ENCODE measurements at places on chromosomes 2 and 18. TPM values are rescaled to one million over a fixed set of nuclear protein-coding genes. Genes with fewer than 3 reads are reported as not detected.
A peak's percentile ranks its signal among the peaks of the same experiment; 100 is the strongest.

Gene CGREF1
- total RNA-seq, result 8.1 TPM

Gene ALLC
- not detected for total RNA-seq

Gene WDR12
- 25.2 TPM for total RNA-seq

Gene OSGEPL1
- 7.6 TPM for total RNA-seq

Gene PIEZO2
- total RNA-seq, result 2.3 TPM

Gene IFIH1
- total RNA-seq, result 16.3 TPM

DNA sequence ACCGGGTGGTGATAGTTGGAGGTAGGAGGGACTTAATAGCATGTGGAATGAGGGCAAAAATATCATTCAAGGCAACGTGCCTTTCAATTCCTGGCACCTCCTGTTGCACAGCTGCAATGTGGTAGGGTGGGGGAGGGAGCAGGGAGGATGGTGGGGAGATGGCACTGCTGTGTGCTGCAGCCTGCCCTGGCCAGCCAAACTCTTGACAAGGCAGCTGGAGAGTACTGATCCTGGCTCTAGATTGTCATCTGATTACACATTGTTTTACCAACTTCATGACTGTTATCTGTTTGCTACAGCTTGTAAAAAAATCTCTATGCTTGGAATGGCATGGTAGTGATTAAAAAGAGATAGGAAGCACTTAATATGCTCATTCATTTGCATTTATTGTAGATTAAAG, 47.7 kb downstream of the PLCL1 start:
- no peak for DNase-seq

- DNase-seq, result no peak
Observed at GRCh38 chr2:133600266-133600928, 32.1 kb upstream of the NCKAP5 start.

DNA sequence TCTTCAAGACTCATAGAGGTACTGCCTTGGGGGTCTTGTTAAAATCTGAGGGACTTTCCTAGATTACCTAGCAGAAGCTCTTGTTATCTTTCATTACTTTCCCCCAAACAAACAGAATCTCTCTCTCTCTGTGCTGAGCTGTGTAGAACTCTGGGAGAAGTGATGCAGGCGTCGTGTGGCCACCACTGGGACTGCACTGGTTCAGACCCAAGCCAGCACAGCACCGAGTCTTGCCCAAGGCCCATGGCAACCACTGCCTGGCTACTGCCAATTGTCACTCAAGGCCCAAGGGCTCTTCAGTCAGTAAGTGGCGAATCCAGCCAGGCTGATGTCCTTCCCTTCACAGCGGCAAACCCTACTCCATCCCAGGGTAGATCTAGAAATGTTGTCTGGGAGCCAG, 28.6 kb downstream of the PPP1R1C start:
- no peak for DNase-seq

DNA sequence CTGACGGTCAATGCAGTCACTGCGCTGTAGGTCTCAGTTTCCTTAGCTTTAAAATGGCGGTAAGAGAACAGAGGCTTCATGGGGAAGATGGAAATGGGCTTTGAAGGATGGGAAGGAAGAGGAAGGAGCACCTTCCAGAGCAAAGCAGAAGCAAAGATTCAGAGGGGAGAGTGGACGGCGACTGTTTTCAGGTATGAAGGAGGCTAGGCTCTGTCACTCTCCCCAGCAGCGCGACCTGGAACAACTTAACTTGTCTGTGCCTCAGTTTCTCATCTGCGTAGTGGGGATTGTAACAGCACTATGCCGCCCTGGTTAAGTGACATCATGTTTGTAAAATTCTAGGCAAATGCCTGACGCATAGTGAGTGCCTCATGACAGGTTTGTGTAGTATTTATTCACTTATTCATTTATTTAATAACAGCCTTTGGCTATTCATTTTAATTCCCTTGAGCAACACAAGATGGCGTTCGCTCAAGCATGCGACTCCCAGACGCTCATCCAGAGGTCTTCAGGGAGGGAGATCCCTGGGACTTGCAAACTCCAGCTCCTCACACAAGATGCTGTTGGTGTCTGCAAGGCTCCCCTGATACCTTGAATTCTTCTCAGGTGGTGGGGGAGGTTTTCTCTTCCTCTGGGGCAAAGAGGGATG, 336.3 kb downstream of the DYSF start:
- DNase-seq, result no peak

DNA sequence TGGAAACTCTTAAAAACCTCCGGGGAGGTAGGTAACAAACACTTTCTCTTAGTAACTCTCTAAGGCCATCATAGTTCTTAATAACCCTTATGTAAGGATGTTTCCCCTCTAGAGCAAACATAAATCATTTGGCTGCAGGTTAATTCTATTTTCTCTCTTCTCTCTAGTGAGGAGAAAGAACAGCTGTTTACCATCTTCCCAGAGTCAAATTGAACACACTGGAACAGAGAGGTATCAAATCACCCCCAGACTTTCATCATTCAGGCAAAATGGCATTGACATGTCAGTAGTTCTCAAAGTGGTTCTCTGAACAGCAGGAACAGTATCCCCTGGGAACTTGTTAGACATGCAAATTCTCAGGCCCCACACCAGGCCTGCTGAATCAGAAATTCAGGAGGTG, 240.7 kb downstream of the MEIS1 start:
- DNase-seq, result no peak

- no peak for DNase-seq
Observed at GRCh38 chr2:212977152-212977551, 174.3 kb downstream of the IKZF2 start.

- no peak for DNase-seq
Observed at GRCh38 chr2:4381049-4381448, 677.7 kb downstream of the DCDC2C start.

GRCh38 chr2:178819992-178820391, 12.8 kb upstream of the TTN start:
- DNase-seq, result no peak

GRCh38 chr2:54801352-54801751, 77.9 kb downstream of the EML6 start:
- DNase-seq, result no peak

DNA sequence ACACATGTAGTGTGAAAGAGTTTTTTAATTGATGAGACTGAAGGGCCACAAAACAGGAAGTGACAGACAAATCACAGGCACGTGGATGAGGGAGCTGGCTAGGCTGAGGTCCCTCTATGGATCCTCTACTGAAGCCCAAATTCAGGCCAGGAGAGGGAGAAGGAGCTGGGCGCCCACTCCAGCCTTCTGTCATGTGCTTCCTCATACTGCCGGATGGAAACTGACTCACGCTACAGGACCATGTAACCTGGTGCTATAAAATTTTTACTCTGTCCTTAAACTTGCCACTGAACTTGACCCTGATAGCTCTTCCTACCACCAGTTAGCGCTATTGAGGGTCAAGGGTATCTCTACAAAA, 31.3 kb downstream of the PSTPIP2 start:
- DNase-seq, result no peak

DNA sequence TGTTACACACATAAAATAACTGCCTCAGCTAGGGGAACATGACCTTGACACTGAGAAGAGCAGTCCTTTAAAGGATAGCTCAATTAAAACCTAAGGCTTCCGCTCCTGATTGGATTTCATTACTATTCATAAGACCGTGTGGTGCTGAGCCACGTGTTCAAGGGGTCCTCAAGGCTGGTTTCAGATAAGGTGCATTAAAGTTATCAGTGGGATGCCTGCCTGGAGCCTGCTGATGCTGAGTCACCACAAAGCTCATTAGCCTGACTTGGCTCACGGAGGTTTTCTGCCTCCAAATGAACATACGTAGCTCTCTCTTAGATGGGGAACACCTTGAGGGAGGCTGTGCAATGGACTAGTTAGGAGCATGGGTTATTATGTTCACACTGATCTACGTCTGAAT, 518.9 kb downstream of the TDRD15 start:
- no peak for DNase-seq

- no peak for DNase-seq
Observed at GRCh38 chr18:45984546-45985235, 17.6 kb upstream of the EPG5 start.

DNA sequence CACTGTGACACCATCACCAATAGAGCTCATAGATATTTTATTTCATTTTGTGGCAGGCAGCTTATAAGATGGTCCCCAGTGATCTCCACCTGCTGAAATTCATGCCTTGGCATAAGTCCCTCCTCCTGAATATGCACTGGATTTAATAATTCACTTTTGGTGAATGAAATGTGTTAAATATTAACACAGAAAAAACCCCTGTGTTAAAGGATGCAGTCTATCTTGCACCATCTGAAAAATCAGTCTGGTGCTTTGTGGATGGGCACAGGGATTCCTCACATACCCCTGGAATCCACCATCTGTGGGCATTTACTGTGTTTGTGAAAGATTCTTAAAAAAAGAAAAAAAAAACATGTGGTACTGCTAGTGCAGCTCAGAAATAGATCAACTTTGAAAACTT, 26.1 kb upstream of the WIPF1 start:
- DNase-seq, result no peak

GRCh38 chr2:108916796-108917421, 72.1 kb downstream of the EDAR start:
- no peak for DNase-seq

GRCh38 chr2:5921081-5921642, 229.0 kb downstream of the SOX11 start:
- no peak for DNase-seq

DNA sequence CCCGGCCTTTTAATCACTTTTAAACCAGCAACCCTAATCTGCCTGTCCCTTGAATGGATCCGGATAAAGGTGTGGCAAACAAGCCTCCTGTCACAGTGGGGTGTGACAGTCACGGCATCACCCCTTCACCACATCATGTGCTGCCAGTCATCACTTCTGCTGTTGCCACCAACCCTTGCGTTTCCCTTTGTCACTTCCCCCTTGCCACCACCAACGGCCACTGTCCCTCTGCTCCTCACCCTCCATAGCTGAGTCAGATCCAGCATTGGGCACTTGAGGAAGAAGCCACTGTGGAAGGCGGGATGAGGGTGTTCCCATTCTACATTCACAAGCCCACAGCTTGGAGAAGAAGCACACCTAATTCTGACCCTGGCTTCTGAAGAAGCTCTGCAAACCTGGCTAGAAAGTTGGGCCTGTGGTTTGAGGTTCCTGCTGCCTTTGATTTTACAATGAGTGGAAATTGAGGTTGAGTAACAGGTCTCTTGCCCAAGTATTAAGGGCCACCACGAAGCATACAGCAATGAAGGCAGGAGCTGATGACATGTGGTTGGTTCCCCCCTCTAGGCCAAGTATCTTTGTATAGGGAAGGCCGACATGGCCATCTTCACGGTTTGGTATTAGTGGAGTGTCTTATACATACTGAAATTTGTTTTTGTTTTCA, 22.9 kb upstream of the DARS1 start:
- DNase-seq, result peak; percentile 84

- DNase-seq, result no peak
Observed at GRCh38 chr18:354471-354870, 86.6 kb upstream of the THOC1 start.

DNA sequence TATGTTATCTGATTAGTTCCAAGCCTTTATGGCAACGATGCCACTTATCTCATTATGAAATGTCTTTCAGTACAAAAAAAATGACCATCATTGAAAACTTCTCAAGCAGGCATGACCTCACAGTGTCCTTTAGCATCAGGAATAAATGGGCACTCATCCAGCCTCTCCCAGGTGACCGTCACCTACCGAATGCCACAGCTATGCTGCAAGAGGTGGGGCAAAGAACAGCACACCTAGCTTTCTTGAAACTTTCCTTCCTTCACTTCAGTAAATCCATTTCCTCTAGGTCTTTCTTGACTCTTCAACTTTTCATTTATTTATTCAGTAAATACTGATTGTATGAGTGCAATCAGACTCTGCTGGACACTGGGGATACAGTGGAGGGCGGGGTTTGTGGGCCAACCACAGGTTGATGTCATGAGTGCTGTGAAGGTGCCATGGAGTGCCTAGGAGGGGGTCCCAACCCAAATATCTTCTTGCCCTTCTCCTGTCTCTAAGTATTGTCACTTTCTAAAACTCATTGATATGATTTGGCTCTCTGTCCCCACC, 54.3 kb upstream of the HK2 start:
- DNase-seq, result no peak

- no peak for DNase-seq
Observed at GRCh38 chr2:196604196-196604595, 35.3 kb upstream of the CCDC150 start.

DNA sequence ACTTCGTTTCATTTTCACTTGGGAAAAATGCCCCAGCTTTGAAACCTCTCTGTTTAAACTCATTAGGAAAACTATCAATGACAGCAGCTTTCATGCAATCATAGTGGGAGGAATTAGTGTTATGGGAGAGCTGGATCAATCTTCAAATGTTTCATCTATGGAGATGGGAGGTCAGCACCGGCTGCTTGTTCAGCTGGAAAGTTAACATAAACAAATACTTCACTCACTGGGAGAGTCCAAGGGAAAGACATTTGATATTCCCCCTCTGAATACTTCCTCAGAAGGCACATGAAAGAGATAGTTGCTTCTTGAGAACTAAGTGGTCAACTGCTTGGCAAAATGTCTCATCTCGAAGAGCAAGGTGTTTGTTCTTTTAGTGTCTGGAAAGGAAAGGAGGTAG, 7.3 kb downstream of the LYPD1 start:
- no peak for DNase-seq

- peak; percentile 81 for DNase-seq
Observed at GRCh38 chr2:10039658-10040410, 3.5 kb upstream of the KLF11 start.

DNA sequence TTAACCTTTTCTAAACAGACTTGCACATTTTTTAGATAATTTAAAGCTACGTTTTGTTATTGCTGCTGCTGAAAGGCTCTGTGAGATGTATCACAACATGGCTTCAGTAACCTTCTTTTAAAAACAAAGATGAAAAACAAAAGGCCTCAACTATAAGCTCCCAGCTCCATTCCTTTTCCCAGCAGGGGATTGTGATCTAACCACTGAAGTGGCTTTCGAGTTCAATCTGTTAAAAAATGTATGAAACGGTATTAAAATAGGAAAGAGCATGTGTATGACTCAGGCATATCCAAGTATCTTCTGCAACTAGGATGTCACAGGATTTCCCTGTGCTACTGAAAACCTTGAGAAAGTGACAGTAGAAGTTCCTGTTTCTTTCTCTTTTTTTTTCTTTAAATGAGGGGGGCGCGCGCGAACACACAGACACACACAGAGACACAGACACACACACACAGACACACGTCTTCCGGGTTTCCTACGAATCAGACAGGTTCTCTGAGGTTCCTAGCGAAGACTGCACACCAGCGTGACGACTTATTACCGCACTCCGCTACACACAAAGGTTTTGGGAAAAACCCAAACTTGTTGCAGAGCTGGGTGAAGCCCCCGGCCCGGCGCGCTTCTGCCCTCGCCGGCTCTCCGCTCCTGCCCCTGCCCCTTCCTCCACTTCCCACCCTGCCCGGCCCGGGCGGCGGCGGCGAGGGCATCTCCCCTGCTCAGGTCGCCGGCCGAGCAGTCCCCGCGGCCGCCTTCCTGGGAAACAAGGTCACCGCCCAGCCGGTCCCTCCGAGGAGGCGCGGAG, 86.8 kb downstream of the RBMS1 start:
- DNase-seq, result peak; percentile 79

GRCh38 chr18:79321625-79322405, 73.9 kb upstream of the NFATC1 start:
- no peak for DNase-seq

All from aorta (tissue), 5 donors.